ENCODE measurements at places on chromosomes 3 and 15. TPM values are rescaled to one million over a fixed set of nuclear protein-coding genes. Genes with fewer than 3 reads are reported as not detected.
A peak's percentile ranks its signal among the peaks of the same experiment; 100 is the strongest.

Gene CCDC13
- 0.87 TPM for total RNA-seq

- H3K4me3 ChIP-seq: no peak overlapping the region
- H3K4me1 ChIP-seq: no peaks in the 10 kb centered on the region
- no peak overlapping the region for H3K27ac ChIP-seq
- H3K36me3 ChIP-seq: no peaks in the 10 kb centered on the region
- no peak for DNase-seq
- H3K27me3 ChIP-seq: no peaks in the 10 kb centered on the region
These were observed 108.2 kb downstream of the CNTN3 start for GRCh38 chr3:74506246-74506645.

Gene LCTL
- total RNA-seq: not detected

Gene DUOXA2
- total RNA-seq: not detected

DNA sequence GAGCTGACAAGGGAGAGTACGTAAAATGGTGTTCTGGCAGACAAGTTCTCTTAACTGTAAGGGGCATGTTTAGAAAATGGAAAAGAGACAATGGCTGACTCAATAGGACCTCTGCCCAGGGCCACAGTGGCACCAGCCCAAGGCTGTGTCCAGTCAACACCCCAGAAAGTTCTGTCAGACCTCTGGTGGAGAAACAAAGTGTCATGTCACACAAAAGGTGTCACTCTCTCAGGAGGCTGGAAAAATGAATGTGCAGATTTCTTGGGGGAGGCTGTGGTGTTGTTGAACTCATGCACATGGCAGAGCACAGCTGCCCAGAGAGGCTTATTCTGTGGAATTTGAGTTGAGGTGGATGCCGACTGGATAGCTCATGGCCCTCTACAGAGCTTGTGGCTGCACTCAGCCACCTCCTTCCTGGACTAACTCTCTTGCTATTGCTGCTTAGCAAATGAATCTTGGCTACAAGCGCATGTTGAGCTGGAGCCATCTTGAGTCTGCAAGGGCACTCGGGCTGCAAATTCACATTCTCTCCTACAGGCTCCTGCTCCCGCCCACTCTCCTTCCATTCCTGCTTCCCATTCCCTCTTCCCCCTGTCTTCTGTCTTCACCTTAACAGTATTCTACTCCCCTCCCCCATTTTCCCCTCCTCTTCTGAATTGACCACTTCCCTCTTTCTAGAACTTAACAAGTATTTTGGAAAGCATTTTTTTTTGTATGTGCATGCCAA lies 55.8 kb upstream of the SLC7A14 start:
- H3K36me3 ChIP-seq: no peaks in the 10 kb centered on the region
- H3K4me3 ChIP-seq: no peak overlapping the region
- no peak overlapping the region for H3K27ac ChIP-seq
- DNase-seq: no peak
- H3K27me3 ChIP-seq: no peaks in the 10 kb centered on the region
- H3K4me1 ChIP-seq: peaks cover 4% of the 10 kb centered on the region

Gene HESX1
- total RNA-seq: 1.2 TPM

DNA sequence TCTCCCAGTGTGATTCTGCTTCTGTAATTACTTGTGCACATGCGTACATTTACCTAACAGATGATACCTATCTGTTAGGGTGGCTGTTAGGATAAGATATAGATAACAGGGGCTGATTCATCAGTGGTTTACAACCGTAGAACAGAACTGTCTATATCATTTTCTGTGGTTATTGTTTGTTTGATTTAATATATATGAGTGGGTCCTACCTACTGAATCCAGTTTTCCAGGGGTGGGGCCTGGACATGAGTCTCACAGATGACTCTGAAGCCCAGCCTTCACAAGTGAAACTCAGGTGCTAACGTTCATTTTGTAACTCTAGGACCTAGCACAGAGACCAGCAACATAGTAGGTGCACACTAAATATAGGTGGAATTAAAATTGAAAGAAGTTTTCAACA lies 10.4 kb upstream of the ACAP2 start:
- H3K4me1 ChIP-seq: peaks cover 12% of the 10 kb centered on the region
- H3K27me3 ChIP-seq: no peaks in the 10 kb centered on the region
- no peaks in the 10 kb centered on the region for H3K36me3 ChIP-seq
- no peak for DNase-seq
- no peak overlapping the region for H3K27ac ChIP-seq

GRCh38 chr15:38111070-38111469 lies 141.6 kb upstream of the SPRED1 start:
- no peaks in the 10 kb centered on the region for H3K4me1 ChIP-seq
- no peak for DNase-seq
- no peak overlapping the region for H3K4me3 ChIP-seq
- H3K36me3 ChIP-seq: no peaks in the 10 kb centered on the region
- no peaks in the 10 kb centered on the region for H3K27me3 ChIP-seq

Gene LRRC49
- 4.3 TPM for total RNA-seq

Gene PRKCI
- total RNA-seq: 43.2 TPM

Gene SEMA5B
- 2.3 TPM for total RNA-seq

DNA sequence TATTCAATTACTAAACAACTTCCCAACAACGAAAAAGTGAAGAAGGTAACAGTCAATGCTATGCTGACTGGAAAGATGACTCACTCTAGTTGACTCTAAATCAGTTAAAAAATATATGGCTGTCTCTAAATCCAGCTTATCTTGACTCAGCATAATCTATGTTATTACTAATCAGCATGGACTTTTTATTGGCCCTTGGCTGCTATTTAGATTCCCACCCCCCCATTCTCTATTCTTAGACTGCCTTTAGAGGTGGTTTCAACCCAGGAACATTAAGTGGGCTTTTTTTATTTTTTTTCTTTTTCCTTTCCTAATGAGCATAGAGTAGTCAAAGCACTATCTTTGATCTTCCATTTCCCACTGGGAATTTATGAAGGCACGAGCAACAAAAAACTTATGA lies 1.9 kb downstream of the PCOLCE2 start:
- H3K27me3 ChIP-seq: peaks cover 21% of the 10 kb centered on the region
- no peak for DNase-seq
- no peaks in the 10 kb centered on the region for H3K36me3 ChIP-seq
- H3K4me1 ChIP-seq: peaks cover 12% of the 10 kb centered on the region
- H3K27ac ChIP-seq: no peak overlapping the region

DNA sequence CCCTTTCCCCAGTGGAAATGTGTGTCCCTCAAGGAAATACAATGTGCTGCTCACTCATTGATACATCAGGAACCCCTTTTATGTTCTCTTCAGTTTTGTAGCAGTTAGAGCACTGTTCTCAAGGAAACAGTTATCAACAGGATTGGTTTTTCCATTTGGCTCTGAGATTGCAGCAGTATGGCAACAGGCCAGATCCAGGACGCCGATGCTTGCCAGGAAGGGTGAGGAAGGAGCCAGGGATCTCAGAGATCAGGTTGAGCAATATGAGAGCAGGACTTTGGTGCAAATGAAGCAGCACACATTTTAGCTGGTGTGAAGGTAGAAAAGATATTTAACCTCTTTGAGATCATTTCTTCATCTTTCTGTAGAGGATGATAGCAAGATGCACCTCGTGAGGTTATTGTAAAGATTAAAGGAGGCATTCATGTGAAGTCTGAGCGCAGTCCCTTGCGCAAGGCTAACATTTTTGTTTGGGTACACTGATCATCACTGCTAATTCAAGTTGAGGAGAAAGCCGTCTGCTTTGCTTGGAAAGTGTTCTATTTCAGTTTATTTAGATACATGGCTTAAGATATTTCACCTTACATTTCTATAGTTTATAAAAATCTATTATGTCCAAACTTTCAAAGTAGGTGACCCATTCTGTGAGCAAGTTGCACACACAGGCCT lies 68.5 kb downstream of the KCNH8 start:
- H3K36me3 ChIP-seq: no peaks in the 10 kb centered on the region
- DNase-seq: peak; percentile 66
- no peak overlapping the region for H3K27ac ChIP-seq
- H3K4me3 ChIP-seq: no peak overlapping the region
- H3K27me3 ChIP-seq: no peaks in the 10 kb centered on the region

DNA sequence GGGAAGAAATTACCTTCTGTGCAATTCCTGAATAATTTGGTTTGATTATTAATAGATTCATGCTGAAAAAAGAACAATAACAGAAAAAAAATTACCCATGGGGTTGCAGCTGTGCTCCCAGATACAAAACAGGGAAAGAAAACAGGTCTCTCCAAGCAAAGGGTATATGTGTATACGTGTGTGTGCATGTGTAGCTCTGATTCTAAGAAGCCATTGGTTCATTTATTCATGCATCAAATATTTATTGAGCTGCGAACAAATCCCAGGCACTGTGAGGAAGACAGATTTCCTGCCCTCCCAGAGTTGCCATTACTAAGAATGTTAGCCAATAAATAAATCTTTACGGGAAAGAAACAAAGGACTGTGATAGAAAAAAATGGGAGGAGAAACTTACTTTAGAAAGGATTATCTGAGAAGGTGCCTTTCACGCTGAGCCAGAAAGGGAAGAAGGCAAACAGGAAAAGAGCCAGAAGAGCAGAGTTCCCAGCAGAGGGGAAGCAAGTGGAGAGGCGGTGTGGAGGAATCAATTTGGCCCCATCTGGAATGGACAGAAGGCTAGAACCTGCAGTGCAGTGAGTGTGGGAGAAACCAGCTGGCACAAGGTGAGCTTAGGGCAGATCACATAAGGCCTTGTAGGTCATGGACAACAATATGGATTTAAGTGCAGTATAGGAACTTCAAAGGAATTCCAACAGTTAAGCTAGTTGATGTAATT lies 20.7 kb downstream of the CHL1 start:
- H3K27me3 ChIP-seq: no peaks in the 10 kb centered on the region
- DNase-seq: no peak
- no peak overlapping the region for H3K4me3 ChIP-seq
- H3K36me3 ChIP-seq: no peaks in the 10 kb centered on the region
- H3K27ac ChIP-seq: no peak overlapping the region
- no peaks in the 10 kb centered on the region for H3K4me1 ChIP-seq

GRCh38 chr3:76673171-76673570 lies 366.7 kb upstream of the ROBO2 start:
- no peaks in the 10 kb centered on the region for H3K4me1 ChIP-seq
- no peaks in the 10 kb centered on the region for H3K27me3 ChIP-seq
- no peak for DNase-seq

DNA sequence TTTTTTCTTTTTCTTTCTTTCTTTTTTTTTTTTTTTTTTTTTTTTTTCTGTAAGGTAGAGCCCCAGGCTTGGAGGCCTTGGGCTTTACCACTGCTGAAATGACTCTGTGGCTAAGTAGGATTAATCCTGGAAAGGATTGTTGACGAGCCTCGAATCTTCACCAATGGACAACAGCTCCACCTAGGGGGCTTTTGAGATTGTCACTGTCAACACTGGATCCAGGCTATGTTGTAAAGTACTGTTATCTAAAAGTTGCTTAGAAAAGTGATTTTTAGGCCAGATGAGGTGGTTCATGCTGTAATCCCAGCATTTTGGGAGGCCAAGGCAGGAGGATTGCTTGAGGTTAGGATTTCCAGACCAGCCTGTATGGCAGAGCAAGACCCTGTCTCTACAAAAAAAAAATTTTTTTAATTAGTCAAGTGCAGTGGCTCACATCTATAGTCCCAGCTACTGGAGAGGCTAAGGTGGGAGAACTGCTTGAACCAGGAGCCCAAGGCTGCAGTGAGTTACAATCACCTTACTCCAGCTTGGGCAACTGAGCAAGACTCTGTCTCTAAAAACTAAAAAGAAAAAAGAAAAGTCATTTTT lies 41.6 kb downstream of the KLHL18 start:
- H3K27ac ChIP-seq: no peak overlapping the region
- DNase-seq: no peak
- no peak overlapping the region for H3K4me3 ChIP-seq
- H3K36me3 ChIP-seq: peaks cover 74% of the 10 kb centered on the region
- no peaks in the 10 kb centered on the region for H3K27me3 ChIP-seq

Gene FSD2
- not detected for total RNA-seq

Gene RTP3
- total RNA-seq: not detected

GRCh38 chr3:79906106-79906505 lies 138.3 kb upstream of the ROBO1 start:
- no peaks in the 10 kb centered on the region for H3K4me1 ChIP-seq
- H3K27ac ChIP-seq: no peak overlapping the region
- H3K27me3 ChIP-seq: no peaks in the 10 kb centered on the region
- no peak for DNase-seq
- H3K4me3 ChIP-seq: no peak overlapping the region

GRCh38 chr3:122680475-122681283 lies at the start of gene PARP14:
Gene PARP14 (plus strand): TSS chr3:122680839. CDS start chr3:122680884, 45 bp downstream.
- H3K27ac ChIP-seq: peak within 1 kb of the TSS; percentile 95
- peak; percentile 88 for DNase-seq
- H3K36me3 ChIP-seq: no peaks in the 10 kb centered on the region

GRCh38 chr15:32838338-32838737 lies 120.5 kb downstream of the GREM1 start:
- DNase-seq: no peak
- H3K36me3 ChIP-seq: no peaks in the 10 kb centered on the region
- no peak overlapping the region for H3K27ac ChIP-seq
- H3K4me1 ChIP-seq: peaks cover 5% of the 10 kb centered on the region
- no peak overlapping the region for H3K4me3 ChIP-seq
- H3K27me3 ChIP-seq: no peaks in the 10 kb centered on the region

- H3K4me3 ChIP-seq: no peak overlapping the region
- no peaks in the 10 kb centered on the region for H3K27me3 ChIP-seq
- DNase-seq: no peak
- no peak overlapping the region for H3K27ac ChIP-seq
These were observed 72.1 kb downstream of the BBX start for GRCh38 chr3:107594870-107595269.

DNA sequence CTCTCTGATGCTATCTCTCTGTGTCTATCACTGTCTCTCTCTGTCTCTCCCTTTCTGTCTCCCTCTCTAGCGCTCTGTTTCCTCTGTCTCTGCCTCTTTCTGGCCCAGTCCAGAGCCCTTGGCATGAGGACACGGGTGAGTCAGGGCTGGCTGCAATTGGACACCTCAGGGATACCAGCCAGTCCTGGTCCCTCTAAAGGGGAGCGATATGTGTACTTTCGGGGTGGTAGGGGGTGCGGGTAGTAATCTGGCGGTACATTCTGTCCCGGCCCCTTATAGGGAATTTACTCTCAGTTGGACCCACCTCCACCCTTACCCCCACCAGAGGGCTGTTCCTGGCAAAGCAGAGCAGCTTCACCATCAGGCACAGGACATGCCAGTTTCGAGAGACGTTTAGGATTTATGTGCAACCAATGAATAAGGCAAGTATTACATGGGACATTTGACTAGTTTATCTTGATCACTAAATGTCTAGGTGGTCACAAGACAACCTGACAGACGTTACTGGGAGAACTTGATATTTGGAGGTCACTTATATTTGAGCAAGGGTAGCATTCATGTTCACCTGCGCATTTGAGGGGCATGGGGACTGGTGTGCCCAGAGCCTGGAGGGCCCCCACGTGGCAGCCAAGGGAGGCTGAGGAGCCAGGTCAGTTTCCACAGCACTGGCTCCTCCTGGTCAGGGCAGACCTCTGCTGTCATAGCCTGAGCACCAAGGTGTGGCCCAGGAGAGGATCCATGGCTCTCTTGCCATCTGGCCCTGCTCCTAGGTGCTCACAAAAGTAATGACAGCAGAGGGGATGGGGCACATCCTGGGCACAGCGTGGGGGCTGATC lies 256.1 kb downstream of the PLCL2 start:
- no peaks in the 10 kb centered on the region for H3K36me3 ChIP-seq
- no peak overlapping the region for H3K4me3 ChIP-seq
- no peak for DNase-seq
- H3K4me1 ChIP-seq: no peaks in the 10 kb centered on the region
- no peak overlapping the region for H3K27ac ChIP-seq

Data from upper lobe of right lung (tissue), 1 donor.